Skeletal muscle cell (primary cell): ENCODE measurements at places on chromosomes 3 and 15.

DNA sequence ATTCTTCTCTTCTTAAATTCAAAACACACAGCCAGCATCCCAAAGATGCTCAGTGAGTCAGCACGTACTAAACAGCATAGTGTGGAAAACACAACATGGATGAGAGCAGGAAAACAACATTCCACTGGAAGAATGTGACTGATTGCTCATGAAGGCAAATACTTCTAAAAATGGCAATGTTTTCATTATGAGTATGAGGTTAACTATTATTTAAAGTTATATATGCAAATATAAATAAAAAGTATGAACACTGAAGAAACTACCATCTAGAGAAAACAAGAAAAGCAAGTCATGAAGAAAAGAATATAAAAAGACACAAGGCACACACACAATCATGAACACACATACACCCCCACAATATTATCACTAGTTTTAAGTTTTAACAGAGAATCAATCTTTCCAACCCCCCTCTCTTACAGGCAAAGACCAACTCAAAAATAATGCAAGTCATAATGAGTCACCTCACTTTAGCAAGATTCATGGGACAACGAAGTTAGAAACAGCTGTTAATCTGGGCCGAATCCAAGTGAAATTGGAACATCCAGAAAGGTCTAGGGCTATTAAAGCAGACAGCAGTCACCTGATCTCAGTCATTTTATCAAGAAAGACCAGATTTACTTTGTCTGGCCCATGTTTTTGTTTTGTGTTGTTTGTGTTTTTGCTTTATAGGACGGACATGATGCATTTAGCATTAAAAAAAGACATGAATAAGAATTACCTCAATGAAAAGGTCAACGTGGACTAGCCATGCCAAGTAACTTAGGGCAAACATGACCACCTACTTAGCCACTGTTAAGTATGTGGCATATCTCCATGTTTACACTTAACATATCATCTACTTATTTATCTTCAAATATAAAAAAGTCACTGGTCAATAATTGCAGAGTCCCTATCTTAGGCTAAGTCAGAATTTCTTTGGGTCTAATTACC lies 18.1 kb downstream of the GBE1 start:
- DNase-seq = peak; percentile 96

DNA sequence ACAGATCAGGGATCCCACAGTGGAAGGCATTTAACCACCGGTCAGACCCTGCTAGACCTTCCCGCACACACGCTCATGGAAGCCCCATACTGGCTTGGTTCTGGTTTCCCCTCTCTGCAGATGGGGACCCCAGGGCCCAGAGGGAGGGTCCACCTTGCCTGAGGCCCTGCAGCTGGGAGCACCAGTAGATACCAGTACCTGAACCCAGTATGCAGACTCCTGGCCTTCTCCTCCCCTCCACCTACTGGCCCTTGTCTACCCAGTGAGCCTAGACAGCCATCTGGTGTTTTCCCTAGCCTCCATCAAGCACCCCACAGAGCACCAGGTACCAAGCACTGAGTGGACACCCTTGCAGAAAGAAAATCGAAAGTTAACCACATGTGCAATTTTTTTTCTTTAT lies 65.1 kb downstream of the MEGF11 start:
- no peak for DNase-seq

- DNase-seq = no peak
Measured at GRCh38 chr3:71050166-71050537, 533.4 kb downstream of the FOXP1 start.

DNA sequence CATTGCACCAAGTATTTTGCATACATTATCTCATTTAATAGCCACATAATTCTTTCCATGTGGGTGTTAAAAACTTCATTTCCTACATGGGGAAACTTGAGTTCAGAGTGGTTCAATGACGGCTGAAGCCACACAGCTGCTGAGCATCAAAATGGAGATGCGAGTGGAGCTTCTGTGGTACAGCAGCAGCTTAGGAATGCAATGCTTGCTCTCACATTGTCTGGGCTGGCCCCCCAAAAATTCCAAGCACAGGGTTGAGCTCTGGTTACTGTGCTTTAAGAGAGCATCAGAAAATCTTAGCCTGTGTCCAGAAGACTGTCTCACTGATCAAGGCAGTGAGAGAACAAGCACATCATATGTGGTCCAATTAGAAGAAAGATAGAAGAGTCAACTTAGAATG lies 57.4 kb upstream of the GADL1 start:
- DNase-seq = no peak

DNA sequence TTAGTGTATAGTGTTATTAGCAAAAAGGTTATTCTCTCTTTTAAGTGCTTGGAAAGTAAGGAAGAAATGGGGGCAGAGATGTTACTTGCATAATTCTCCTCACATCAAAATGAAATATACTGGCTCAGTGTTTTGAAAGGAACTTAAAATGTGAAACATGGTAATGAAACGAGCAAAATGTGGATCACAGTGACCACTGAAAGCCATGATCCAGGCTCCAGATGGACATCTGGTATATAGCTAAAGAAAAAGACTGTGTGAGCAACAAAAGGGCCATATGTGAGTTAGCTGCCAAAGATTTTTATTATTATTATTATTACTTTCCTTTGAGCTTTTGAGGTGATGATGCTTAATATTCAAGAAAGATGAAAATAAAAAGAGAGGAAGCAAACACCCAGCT lies 89.6 kb downstream of the GAP43 start:
- DNase-seq = no peak

- no peak for DNase-seq
Measured at GRCh38 chr3:195932418-195933043, 24.2 kb upstream of the TNK2 start.

DNA sequence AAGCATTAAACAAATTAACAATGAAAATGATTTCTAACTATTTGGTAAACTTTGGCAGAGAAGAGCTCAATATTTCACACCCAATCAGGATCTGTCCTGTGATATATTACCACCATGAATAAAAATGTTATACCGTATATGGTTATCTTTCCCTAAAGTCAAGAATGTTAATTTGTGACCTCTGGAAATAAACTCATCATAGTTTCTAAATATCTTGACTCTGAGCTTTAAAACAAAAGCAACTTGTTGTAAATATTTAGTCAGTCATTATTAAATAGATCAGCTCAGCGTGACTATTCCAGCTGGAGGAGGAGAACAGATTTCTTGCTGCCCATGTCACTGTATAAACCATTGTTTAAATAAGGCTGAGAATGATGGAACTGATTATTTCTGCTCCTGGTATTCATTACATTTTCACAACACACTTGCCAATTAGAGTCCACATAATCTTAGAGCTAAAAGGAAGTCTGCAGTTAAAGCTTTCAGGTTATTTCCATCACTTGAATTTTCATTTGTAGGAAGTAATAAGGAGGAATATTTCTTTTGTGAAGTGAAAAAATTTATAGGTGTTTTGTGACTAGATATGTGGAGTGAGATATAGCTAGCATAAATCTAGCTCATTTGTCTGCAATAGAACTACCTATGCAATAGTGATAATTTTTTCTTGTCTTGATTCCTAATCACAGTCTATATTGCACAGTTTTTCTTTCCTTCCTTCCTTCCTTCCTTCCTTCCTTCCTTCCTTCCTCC lies 106.5 kb upstream of the P2RY1 start:
- no peak for DNase-seq

- no peak for DNase-seq
Measured at GRCh38 chr3:162138509-162138908, 641.9 kb downstream of the OTOL1 start.

DNA sequence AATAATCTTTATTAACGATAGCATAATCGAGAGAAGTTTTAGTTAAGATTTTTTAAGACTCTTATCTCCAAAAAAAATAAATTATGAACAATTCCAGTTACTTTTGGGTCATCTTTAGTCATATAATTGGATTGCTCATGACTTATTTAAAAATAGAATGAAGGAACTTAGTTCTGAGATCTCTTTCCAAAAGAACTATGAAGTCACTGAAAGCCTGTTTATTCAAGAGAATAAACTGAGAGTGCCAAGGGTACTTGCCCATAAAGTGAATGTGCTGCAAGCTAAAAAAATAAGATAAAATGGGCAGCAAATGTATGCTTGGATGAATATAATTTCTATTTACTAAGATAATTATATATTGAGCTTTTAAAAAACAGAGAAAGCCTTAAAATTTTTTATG lies 176.5 kb upstream of the PLSCR5 start:
- no peak for DNase-seq

DNA sequence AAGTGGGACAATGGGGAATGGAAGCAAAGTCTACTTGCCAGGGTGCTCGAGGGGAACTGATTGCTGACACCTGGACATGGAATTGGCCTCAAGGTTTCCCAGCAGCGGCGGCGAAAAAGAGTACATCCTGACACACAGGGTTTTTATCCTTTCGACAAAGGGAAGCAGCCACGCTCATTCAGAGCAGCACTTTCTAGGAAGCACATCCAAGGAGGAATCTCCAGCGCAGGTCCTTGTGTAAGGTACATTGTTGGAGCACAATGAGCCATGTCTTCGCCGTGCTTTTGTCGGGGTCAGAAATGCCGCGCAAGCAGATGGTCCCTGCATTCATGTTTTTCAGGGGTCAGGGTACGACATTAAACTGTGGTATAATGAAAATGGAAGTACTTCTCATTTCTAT lies 16.8 kb downstream of the CACNA1D start:
- no peak for DNase-seq

GRCh38 chr15:50828610-50829206 lies 63.2 kb upstream of the SPPL2A start:
- DNase-seq = peak; percentile 84

DNA sequence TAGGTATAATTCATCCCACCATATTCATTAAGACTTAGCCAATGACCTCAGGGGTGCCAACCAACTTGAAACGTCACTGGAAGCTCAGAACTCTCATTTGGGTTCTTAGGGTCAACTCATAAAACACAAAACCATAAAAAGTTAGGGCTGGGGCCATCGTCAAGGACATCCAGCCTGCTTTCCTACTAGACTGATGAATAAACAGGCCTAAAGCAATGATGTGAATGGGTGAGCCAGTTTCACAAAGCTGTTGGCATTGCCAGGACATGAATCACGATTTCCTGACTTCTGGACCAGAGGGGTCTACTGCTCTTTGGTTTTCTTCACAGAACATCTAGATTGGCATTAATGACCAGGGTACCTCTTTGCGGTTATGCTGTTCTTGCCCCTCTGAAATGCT lies 64.7 kb downstream of the EOMES start:
- DNase-seq = no peak

- DNase-seq = no peak
Measured at GRCh38 chr3:129892486-129892856, 1.0 kb downstream of the TMCC1 start.

GRCh38 chr15:93861413-93861812 lies 369.9 kb upstream of the MCTP2 start:
- no peak for DNase-seq

GRCh38 chr3:190378240-190378891 lies 9.6 kb upstream of the CLDN16 start:
- DNase-seq = peak; percentile 91

DNA sequence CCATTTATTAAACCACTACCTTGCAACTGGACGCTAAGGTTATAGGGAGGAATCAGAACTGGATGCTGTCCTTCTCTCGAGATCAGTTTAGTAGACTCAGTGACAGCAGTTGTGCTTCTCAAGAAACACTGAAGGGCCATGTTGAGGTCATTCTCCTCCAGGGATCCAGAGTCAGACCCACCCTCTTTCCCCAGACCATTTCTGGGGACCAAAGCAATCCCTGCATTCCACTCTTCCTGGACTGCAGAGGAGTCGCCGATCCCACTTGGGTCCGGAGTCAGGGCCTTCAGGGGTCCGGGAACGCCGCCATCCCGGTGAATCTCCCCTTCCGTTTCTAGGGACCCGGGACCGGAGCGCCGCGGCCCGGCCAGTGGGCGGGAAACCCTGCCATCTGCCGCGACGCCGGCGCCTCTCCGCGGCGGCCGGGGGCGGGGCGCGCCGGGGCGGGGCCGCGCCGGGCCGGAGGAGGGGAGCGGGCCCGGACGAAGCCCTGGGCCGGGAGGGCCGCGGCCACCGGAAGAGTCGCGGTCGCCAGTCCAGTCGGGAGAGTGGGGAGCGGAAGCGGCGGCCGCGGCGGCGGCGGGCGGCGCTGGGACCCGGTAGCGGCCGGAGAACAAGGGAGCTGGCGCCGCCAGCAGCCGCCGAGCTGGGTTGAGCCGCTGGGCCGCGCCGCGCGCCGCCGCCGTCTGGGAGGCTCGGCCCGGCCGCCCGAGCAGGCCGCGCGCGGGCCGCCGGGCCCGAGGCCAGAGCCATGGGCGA lies at the start of gene DVL3:
Gene DVL3, plus strand, starts transcription at position 493 of the 759 bp plus-strand sequence. Its CDS starts 259 bp downstream, at position 752.
- no peak for DNase-seq

GRCh38 chr3:9279966-9280365 lies 30.5 kb upstream of the SRGAP3 start:
- peak; percentile 14 for DNase-seq

DNA sequence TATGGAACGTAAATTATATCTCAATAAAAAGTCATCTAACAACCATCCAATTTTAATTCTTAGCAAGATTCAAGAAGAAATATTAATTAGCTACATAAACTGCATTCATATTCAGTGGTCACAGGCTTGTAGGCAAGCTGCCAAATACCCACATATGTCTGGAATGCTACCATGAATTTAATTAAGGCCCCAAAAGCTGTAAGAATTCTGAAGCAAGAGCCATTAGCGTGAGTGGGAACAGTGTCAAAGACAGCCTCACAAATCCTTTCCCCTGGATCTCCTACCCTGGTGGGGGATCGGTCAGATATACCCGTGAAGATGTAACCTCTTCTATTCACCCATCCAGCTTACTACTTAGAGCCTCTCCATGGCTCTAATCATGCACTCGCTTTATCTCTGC lies 40.0 kb downstream of the ATG7 start:
- DNase-seq = no peak

- no peak for DNase-seq
Measured at GRCh38 chr3:81339040-81339845, 422.2 kb downstream of the GBE1 start.

- no peak for DNase-seq
Measured at GRCh38 chr3:89320186-89320585, 212.8 kb downstream of the EPHA3 start.

DNA sequence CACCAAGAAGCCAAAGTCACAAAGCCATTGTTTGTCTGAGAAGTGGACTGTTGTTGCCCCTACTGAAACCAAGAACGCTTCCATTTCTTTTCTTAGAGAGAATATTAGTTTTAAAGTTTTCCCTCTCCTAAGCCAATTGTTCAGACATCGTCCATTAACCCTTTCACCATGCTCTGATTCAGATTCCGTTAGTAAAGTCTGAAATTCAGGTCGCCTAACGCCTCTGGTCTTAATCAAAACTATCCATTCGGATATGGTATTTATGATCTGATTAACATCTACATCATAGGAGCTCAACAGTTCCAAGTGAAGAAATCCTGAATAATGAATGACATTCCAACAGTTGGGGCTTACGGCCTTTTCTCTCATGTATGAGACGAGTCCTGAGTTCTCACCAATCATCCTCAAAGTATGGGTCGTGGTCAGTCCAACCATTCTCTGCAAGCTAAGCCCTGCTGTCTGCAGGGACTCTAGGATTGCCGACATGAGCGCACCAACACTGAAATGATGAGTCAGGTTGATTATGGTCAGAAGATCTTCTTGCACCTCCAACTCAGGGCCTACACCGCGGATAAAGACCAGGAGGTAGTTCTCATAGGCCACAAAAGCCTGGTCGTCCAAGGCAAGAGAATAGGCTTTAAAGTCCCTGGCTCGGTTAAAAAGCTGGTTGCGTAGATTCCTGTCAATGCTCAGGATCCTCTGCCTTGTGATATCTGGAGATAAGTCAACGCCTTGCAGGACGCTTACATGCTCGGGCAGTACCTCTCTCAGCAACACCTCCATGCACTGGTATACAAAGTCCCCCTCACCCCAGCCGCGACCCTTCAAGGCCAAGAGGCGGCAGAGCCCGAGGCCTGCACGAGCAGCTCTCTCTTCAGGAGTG lies 767 bp downstream of the EPM2AIP1 start:
- peak; percentile 39 for DNase-seq

- no peak for DNase-seq
Measured at GRCh38 chr15:73617913-73618312, 15.3 kb downstream of the NPTN start.
